GM12892 (cell line): ENCODE measurements at places on chromosomes 7 and 10.

DNA sequence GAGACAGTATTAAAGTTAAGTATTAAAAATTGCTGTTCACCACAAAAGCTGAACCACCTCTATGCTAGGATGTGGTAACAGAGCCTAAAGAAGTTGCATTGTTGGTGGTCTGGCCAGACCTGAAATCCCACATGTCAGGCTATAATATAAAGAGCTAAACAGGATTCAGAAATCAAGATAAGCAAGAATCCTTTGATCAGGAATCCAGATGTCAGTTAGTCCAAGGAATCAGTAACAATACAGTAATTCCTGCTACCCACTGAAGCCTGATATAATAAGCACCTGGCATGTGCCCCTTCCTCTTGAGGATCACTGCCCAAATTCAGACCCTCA is 48.9 kb downstream of the ZNF277 start:
- DNase-seq, result no peak

DNA sequence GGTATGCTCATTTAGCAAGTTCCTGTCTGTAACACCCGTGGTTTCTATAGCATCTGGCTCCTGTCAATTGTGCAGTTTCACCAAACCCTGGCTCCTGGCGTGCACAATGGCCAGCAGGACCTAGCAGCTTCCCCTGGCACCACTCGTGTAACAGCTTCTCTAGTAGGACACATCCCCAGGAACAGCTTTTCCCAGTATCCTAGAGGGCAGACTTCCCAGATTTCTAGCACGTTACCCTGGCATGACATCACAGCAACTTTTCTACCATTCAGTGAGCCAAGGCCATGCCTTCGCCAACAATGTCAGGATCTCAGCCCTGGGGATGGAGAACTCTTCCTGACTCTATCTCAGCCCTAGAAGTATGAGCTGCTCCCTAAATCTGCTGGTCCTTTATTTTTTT is 6.5 kb downstream of the YME1L1 start:
- DNase-seq, result no peak

- DNase-seq, result no peak
Observed at GRCh38 chr7:93165447-93165846, 17.3 kb upstream of the SAMD9L start.

DNA sequence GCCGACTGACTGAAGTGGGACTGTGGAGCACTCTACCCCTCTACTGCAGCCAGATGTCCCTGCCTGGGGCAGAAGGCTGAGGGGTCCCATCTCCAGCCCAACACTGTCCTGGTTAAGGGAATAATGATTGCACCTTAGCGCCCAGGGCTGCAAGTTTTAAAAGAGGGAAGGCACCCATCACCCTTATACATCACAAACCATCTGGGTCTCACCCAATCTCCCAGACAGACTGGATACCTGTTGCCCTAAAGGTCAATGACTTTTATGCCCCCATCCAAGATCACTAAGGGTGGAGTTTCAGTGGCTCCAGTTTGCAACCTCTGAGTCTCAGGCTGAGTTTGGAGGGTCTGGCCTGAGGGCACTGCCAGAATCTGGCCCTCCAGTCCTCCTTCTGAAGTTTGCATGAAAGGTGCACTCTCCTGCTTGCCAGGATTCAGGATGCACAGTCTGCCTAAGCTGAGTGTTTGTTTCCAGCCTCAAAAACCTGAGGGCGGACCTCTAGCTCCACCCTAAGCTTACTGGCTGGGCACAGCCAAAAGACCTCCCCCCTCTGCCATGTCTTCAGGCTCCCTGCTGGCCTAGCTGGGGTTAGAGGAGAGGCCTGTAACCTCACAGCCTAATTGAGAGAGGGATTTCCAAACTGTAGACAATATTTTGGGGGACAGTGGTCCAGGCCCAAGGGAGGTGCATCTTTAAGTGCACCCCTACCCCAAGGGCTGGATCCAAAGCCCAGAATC is 2.5 kb upstream of the EMX2 start:
- no peak for DNase-seq

DNA sequence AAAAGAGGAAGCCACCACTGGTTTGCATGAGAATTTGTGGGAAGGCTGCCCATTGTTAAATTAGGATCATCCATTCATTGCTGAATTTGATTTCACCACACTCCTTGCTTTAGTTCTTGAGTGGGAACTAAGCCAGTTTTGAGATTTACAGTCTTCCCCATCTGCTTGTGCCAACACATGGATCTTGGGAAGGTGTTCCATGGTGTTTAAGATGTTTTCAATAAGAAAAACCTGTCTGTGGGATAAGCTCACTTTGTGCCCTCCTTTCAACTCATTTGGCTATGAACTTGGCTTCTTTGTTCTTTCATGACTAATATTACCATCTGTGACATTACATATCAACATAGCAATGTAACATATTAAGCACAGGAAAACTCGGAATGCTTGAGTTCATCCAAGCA is 73.2 kb downstream of the INHBA start:
- DNase-seq, result no peak

DNA sequence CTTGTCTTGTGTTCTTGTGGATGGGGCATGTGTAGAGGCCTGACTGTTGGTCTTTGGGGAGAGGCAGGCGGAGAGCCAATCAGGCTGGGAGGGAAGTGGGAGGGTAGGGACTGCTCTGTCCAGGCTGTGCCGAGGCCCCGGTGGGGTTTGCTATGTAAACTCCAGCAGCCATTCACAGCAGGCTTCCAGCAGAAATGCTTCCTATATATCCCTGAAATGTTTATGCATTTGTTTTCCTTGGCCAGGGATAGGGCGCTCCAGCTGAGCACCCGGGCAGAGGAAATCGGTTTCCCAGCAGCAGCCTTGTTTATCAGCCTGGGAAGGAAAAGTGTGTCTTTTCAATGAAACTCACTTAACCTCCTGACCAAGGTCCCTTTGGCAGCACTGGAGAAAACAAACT is 18.3 kb upstream of the AQP1 start:
- DNase-seq, result no peak

DNA sequence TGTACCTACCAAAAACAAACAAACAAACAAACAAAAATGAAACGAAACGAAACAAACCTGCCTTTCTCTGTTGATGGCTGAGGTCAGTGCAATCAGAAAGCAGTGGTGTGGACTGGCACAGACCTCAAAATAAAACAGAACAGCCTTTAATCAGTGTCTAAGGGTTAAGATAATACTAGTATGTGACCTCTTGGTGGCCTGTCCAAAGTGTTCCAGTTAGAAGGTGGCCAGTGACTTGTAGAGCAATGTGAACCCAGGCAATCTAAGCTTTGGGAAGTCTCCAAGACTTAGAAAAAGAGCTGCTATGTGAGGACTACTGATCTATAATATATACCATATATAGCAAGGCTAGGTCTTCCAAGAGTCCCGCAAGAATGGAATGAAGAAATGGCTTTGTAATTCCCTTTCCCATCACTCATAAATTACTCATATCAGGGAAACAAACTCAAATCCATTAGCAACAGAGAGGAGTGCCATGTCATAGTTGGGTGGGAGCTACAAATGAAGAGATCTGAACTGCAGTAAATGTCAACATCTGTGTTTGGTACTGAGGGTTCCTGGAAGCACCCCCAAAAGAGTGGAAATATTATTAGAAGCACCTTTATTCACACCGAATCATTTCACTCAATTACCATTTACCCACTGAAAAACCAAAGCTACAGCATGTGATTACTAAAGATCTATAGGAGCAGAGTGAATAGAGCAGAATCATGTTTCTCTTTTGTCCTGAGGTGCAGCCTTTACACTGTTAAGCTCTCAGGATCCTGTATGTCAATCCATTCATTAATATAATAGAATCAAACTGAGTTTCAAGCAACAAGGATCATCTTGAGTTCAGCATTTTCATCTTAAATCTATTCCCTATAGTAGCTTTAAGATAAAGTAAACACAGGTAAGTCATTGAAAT is 28.0 kb downstream of the ABLIM1 start:
- no peak for DNase-seq
